ENCODE measurements at places on chromosomes 7 and 10.

- DNase-seq: no peak
These were observed 13.2 kb upstream of the CCDC172 start for GRCh38 chr10:116311016-116311415.

DNA sequence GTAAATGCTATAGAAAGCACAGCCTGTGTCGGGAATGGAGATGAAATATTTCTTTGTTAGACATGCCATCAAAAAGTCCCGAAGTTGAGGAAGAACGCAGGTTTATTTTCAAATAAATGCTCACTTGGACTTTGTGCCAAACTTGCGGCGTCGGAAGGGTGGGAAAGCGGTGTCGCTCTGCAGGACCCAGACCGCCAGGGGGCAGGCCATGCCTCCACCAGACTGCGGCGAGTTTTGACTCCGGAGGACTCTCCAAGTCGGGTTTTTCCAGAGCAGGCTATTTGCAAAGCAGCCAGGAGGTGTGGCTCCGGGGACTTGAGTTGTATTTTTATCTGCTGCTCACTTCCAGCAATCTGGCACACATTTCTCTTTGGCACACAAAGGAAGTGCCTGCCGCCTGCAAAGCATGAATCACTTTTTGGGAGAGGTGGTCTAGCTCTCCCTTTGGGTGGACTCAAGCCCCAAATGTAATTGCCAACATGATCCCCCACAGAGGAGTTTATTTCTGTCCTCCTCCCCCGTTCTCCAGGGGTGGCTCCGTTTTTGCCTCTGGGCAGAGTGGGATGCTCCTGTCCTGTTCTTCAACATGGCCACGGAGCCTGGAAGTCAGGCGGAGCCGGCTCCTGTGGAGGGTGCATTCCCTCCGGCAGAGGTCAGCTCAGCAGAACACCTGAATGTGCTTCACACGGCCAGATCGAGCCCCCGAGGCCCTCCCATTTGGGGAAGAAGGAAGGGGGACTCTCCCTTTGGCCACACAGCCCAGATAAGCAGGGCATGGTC, 82.3 kb upstream of the GPR26 start:
- peak; percentile 77 for DNase-seq

GRCh38 chr7:1053816-1054370, 9.5 kb downstream of the GPR146 start:
- no peak for DNase-seq

- DNase-seq: no peak
These were observed 6.2 kb downstream of the RARRES2 start for GRCh38 chr7:150335108-150335773.

GRCh38 chr7:141663081-141663849, 38.7 kb downstream of the DENND11 start:
- no peak for DNase-seq

Measured in neural crest cell (in vitro differentiated cells).